ENCODE measurements at places on chromosomes 12 and 14.

- no peak for DNase-seq
These were observed 112.2 kb downstream of the SLC16A7 start for GRCh38 chr12:59708064-59708463.

GRCh38 chr12:106193394-106194215 lies 54.2 kb downstream of the CKAP4 start:
- DNase-seq: no peak

GRCh38 chr12:2489275-2489674 lies 305.5 kb upstream of the FKBP4 start:
- no peak for DNase-seq

DNA sequence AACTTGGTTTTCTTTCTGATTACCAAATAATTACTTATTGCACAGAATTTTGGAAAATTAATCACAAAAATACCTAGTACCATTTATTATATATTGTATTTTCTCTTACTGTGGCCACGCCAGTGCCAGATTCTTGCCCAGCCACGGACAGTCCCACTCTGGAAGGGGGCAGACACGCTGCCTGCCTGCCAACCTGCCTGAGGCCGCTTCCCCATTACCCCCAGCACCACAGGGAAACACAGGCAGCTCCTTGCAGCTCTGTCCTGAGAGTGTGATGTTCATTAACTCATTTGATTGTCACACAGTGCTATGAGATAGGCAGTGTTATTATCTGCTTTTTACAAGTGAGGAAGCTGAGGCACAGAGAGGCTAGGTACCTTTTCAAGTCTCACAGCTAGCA lies 46.8 kb downstream of the CACNA1C start:
- no peak for DNase-seq

DNA sequence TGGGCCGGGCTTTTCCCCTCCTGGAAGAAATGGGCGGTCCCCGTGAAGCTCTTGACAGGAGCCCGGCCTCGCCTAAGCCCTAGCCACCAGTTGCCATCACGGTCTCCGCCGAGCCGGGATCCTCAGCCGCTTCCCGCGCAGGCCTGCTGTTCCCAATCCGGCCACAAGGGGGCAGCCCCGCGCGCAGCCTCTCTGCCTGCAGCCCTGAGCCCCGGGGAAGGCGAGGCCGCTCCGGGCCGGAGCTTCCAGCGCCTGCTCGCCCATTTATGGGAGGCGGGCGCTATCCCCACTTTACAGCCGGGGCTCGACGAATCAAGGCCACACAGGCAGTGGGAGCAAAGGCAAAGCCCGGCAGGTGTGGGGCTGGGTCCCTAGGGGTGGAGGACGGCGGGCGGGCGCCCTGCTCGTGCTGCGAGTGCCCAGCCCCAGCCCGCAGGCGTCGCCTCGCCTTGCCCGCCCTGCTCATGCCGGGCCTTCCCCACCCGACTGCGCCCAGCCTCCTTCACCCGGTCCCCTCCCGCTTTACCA lies 61.5 kb downstream of the LGMN start:
- peak; percentile 89 for DNase-seq

DNA sequence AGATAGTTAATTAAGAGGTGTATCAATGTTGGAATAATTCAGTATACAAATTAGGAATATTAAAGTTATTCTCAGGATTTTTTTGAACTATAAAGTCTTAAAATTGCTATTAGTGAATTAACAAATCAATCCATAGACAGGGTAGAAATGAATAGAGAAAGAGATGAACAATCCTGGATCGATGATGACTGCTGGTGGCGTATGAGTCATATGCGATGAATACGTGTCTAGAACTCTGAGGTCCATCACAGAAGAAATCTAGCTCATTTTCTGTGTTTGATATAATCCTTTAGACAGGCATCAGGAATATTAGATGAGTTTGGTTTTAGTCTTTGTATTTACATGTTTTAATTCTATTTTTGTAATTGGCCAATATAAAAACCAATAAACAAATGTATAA lies 85.4 kb upstream of the RTL1 start:
- DNase-seq: no peak

- no peak for DNase-seq
These were observed 60.8 kb upstream of the EEA1 start for GRCh38 chr12:92989715-92990484.

- no peak for DNase-seq
These were observed 9.5 kb upstream of the KRT7 start for GRCh38 chr12:52223406-52224039.

DNA sequence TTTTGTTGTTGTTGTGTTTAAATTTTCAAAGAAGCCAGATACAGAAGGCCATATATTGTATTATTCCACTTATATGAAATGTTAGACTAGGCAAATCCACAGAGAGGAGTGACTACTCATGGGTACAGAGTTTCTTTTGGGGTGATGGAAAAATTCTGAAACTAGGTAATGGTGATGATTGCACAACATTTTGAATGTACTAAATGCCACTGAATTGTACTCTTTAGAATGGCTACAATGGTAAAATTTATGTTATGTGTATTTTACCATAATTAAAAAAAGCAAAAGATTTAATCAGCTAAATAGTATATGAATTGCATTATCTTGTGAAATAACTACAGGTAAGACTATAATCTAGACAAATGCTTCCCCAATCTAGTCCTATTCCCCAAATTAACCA lies 733.6 kb upstream of the TMEM132C start:
- DNase-seq: no peak

GRCh38 chr14:44616204-44616603 lies 109.1 kb upstream of the FSCB start:
- no peak for DNase-seq

- DNase-seq: no peak
These were observed 67.8 kb downstream of the TMCC3 start for GRCh38 chr12:94582591-94582990.

DNA sequence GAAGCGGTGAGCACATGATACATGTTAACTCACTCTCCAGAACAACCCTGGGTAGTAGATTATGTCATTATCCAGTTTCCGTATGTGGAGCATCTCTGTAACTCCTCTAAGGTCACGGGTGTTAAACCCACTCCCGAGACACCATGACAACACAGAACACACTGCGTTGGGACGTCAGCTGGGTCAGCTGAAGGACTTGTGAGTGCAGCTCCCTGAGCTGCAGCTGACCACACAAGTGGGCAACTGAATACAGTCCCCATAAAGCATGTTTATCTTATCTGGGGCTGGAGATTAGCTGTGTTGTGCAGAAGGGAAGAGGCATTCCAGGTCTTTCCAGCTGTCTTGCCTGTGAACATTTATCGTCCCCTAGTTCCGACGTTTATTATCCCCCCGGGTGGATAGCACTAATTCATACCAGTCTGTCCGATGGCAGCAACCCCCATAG lies 211.5 kb downstream of the CHST11 start:
- DNase-seq: no peak

DNA sequence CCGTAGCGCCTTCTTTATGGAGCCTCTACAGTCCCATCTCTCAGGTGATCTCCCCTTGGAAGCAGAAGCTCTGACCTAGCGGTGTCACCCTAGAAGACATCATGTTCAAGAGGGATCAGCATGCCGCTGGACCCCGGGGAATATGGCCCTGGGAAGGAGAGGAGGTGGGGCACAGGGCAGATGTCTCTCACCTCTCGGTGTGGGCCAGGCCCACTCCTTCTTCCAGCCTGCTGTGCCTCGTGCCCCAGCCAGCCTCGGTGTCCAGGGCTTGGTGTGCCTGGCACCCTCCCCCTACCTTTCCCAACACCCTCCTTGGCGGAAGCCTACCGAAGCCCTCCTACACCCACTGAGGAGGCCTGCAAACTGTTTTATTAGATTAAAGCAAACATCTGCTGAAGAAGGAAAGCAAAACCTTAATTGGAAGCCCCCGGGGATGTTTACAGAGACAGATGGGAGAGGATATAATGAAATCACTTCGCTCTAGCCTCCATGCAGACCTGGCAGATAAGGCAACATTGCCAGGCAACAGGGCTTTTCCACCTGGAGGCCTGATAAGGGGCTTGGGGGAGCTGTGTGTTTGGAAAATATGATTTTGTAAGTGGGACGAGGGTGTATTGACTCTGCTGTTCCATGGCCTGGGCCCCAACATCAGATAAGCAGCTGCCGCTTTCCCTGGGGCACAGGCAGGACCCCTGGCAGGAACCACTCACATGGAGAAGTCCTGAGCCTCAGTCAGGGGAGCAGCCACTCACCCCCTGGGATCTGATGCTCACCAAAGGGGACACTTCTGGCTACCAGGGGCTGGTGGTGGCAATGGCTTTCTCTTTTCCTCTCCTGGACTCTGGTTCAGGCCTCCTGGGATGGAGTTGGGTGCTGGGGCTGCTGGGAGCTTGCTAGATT lies 5.7 kb upstream of the CHGA start:
- DNase-seq: no peak

DNA sequence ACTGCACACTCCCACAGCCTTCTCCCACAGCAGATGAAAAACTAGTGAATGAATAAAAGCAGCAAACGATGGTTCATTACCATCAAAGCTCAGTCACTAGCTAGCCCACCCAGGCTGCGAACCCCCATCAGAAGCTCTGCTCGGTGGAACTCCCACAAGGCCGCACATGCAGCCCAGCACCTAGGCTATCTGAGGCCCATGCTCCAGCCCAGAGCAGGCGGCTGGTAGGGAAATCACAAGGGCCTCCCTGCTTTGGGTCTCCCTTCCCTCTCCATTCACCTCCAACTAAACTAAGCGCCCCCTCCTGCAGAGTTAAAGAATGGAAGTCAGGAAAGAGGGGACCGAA lies 69.0 kb downstream of the ITPK1 start:
- DNase-seq: no peak

- DNase-seq: no peak
These were observed 31.6 kb downstream of the DUSP6 start for GRCh38 chr12:89320735-89321134.

DNA sequence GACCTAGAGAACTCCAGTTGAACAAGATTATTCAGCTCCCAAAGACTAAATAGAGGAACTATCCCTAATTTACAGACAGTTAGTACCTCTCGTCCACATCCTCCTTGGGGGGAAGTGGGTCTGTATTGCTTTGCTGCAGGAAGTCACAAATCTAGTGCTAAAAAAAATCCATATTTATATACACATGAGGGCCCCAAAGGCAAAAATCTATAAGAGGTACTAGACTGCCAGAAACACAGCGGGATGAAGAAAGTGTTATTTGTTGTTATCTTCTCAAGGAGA lies 190.1 kb downstream of the TTC8 start:
- DNase-seq: no peak

- peak; percentile 78 for DNase-seq
These were observed 668 bp downstream of the TRIP11 start for GRCh38 chr14:92039063-92039718.

DNA sequence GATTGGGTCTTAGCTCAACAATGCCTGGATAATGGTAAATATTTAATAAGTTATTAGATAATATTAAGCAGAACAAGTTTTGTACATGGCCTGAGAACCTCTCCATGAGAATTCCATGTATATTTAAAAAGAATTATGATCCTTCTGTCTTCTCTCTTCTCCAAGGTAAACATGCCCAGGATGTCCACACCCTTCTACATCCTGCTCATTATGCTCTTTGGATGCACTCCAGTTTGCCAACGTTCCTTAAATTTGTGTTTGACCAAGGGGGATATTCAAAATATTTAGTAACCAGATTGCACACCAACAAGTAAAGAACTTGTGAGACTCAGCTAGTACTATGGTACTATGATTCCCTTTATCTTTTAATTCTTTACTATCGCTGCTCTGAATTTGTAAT lies 44.8 kb upstream of the ERGIC2 start:
- DNase-seq: no peak

GRCh38 chr12:1852076-1852475 lies 31.7 kb downstream of the LRTM2 start:
- DNase-seq: no peak

DNA sequence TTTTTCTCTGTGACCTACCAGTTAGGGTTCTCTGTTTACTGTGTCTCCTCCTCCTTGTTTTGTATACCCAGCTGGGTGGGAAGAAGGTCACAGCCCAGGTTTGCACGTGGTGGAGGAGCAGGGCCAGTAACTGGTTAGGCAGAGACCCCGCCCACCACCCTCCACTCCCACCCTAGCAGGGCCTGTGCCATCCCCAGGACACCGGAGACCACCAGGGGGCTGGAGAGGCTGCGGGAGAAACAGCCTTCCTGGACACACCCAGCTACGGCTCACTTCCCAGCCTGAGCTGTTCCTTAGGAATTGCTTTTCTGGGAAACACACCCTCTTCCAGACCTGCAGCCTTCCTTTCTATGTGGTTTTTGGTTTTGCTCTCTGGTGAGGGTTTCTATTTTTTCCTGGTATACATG lies 21.1 kb downstream of the BDKRB2 start:
- peak; percentile 50 for DNase-seq

- no peak for DNase-seq
These were observed 59.5 kb upstream of the FUT8 start for GRCh38 chr14:65352964-65353530.

DNA sequence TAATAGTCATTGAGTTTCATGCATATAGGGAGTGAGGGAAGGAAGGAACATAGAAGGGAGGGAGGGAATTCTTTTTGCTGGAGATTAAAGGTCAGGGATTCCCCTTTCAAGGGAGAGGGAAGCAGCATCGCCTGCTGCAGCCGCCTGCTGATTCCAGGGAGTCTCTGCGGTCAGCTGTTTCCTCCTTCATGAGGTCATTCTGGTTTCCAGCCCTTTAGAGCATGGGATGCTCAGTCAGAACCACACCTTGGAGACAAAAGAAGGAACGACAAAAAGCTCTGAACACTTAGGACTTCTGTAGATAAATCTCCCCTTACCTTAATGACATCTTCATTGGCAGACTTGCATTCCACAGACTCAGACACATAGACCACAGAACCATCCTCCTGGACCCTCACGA lies 923.0 kb upstream of the TMEM132C start:
- DNase-seq: no peak

- no peak for DNase-seq
These were observed 12.2 kb upstream of the SELPLG start for GRCh38 chr12:108645686-108646599.

DNA sequence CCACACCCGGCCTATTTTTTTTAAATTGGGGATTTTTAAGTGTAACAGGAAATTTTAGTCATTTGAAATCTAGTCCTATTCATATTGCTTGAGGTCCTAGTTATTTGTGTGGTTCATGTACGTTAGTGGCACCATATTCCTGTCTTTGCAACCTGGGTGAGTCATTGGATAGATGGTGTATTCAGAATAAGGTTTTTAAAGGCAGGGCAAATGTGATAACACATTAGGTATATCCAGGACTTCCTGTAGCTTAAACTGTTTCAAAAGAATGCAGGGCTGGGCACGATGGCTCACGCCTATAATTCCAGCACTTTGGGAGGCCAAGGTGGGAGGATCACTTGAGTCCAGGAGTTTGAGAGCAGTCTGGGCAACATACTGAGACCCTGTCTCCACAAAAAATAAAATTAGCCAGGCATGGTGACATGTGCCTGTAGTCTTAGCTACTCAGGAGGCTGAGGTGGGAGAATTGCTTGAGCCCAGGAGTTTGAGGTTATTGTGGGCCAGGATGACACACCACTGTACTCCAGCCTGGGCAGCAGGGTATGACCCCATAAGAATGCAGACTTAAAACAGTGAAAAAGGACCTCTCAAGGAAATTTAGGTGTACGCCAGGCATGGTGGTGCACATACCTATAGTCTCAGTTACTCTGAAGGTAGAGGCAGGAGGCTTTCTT lies 8.1 kb downstream of the ATP6V0A2 start:
- DNase-seq: no peak

All from HAP-1 (cell line).